ENCODE measurements at places on chromosomes 4 and X. TPM values are rescaled to one million over a fixed set of nuclear protein-coding genes. Genes with fewer than 3 reads are reported as not detected.

- no peak overlapping the region for H3K27ac ChIP-seq
- H3K4me1 ChIP-seq = no peaks in the 10 kb centered on the region
- no peak overlapping the region for H3K4me3 ChIP-seq
- no peaks in the 10 kb centered on the region for H3K27me3 ChIP-seq
These were observed 51.0 kb downstream of the BMP2K start for GRCh38 chr4:78827191-78827590.

DNA sequence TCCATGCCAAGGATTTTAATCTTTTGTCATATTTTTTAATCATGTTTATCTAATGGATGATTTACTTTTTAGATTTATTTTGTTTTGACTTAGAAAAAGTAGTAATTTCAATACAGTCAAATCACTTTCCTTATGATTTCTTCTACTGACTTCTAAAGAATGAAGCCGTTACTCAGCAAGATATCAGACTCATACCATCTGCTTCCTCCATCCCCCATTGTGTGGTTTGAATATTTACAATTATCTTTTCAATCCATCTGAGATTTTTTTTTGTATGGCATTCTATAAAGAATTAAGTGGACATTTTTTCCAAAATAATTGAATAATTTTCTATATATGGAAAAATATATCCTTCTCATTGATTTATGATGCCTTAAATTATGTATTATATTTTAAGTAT, 565.4 kb upstream of the ATOH1 start:
- no peaks in the 10 kb centered on the region for H3K36me3 ChIP-seq
- H3K27me3 ChIP-seq = no peaks in the 10 kb centered on the region
- peaks cover 3% of the 10 kb centered on the region for H3K4me1 ChIP-seq
- no peak for DNase-seq
- no peak overlapping the region for H3K4me3 ChIP-seq
- no peak overlapping the region for H3K27ac ChIP-seq

GRCh38 chrX:128020701-128021100, 31.5 kb downstream of the ACTRT1 start:
- no peak overlapping the region for H3K4me3 ChIP-seq
- no peaks in the 10 kb centered on the region for H3K4me1 ChIP-seq
- no peak for DNase-seq

DNA sequence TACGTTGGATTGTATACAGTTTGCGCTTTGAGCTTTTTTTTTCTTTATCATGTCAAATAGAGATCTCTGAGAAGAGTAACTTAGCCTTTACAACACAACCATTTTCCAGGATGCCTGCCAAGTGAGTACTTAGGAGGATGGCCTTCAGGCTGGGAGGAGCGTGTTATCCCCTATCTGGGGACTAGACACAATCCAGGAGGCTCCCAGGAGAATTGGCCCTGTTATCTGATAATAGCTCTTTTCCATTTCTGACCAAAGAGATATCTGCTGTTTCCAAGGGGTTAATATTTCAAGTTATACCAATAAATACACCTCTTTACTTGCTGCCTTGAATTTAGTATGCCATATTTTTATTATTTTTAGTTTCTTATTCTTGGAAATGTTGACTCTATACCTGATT, 169.5 kb upstream of the SMARCAD1 start:
- no peaks in the 10 kb centered on the region for H3K36me3 ChIP-seq
- H3K4me1 ChIP-seq = peaks cover 4% of the 10 kb centered on the region
- DNase-seq = no peak
- H3K4me3 ChIP-seq = no peak overlapping the region
- H3K27me3 ChIP-seq = no peaks in the 10 kb centered on the region

GRCh38 chrX:111881715-111882114, 5.7 kb downstream of the TRPC5OS start:
- no peaks in the 10 kb centered on the region for H3K4me1 ChIP-seq
- no peak overlapping the region for H3K4me3 ChIP-seq
- no peaks in the 10 kb centered on the region for H3K27me3 ChIP-seq
- no peak overlapping the region for H3K27ac ChIP-seq
- no peaks in the 10 kb centered on the region for H3K36me3 ChIP-seq

GRCh38 chr4:43133566-43133965, 241.1 kb downstream of the GRXCR1 start:
- no peak overlapping the region for H3K4me3 ChIP-seq
- DNase-seq = no peak
- peaks cover 4% of the 10 kb centered on the region for H3K27me3 ChIP-seq
- H3K36me3 ChIP-seq = no peaks in the 10 kb centered on the region

GRCh38 chrX:150889131-150889530, 9.3 kb downstream of the CD99L2 start:
- no peaks in the 10 kb centered on the region for H3K27me3 ChIP-seq
- no peak for DNase-seq
- no peak overlapping the region for H3K4me3 ChIP-seq
- H3K36me3 ChIP-seq = no peaks in the 10 kb centered on the region
- no peak overlapping the region for H3K27ac ChIP-seq

- no peak overlapping the region for H3K27ac ChIP-seq
- H3K4me1 ChIP-seq = no peaks in the 10 kb centered on the region
- DNase-seq = no peak
- no peaks in the 10 kb centered on the region for H3K27me3 ChIP-seq
- no peak overlapping the region for H3K4me3 ChIP-seq
These were observed 1513.0 kb downstream of the STIM2 start for GRCh38 chr4:28373601-28374000.

GRCh38 chr4:32128549-32128948, 1408.4 kb downstream of the PCDH7 start:
- H3K4me3 ChIP-seq = no peak overlapping the region
- H3K36me3 ChIP-seq = no peaks in the 10 kb centered on the region
- no peak for DNase-seq
- no peak overlapping the region for H3K27ac ChIP-seq

DNA sequence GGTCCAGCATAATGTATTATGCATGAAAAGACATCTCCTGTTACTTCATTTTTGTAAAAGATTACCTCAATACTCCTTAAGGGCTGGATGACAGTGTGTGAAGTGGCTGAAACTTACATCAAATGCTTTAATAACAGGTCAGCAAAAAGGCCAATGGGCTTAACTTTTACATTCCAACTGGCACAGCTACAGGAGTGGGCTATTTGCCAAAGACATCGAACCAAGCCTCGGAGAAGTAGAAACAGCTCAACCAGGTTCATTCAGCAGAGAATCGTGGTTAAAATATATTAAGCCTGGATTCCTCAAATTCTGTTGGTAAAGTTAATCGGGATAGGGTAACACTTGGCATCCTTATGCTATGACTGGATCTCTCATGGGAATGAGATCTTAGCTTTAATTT, 639.7 kb downstream of the TRIML1 start:
- no peaks in the 10 kb centered on the region for H3K27me3 ChIP-seq
- peaks cover 26% of the 10 kb centered on the region for H3K4me1 ChIP-seq
- no peaks in the 10 kb centered on the region for H3K36me3 ChIP-seq
- no peak for DNase-seq
- no peak overlapping the region for H3K27ac ChIP-seq
- no peak overlapping the region for H3K4me3 ChIP-seq

DNA sequence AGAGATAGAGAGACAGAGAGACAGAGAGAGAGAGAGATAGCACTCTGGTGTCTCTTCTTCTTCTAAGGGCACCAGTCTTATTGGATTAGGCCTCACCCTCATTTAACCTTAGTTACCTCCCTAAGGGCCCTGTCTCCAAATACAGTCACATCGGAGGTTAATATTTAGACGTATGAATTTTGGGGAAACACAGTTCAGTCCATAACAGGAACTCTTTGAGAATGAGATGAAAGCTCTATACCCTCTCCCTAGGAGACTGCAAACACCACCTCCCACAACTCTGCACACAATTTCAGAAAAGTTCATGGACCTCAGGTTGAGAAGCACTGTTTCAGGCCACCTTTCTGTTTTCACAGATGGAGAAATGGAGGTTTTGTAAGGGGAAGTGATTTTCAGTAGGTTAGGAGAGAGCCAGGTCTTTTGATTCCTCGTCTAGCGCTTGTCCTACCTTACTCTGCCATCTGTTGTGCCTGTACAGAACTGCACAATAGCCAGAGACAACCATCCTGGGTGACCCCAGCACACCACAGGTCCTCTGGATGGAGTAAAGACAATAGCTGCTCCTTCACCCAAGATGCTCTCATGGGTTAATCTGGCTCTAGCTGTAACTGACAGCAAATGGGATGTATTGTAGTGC, 16.9 kb upstream of the LOC101059915 start:
- no peak for DNase-seq
- no peak overlapping the region for H3K4me3 ChIP-seq
- no peaks in the 10 kb centered on the region for H3K27me3 ChIP-seq
- no peak overlapping the region for H3K27ac ChIP-seq
- H3K36me3 ChIP-seq = peaks cover 3% of the 10 kb centered on the region

DNA sequence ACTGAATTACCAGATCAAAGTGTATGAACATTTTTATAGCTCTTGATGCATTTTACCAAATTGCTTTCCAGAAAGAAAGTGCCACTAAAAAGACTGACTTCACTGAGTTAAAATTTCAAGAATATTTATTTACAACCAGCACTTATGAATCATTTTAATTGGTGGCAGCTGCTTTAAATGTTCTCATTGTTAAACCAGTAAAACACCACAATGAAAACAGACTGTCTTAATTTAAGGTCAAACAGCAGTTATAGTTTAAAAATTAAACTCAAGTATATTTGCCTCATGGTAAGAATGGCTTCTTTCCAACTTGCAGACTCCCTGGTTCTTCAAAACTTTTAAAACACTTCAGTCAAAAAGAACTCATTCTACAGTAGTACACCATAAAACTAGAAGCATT, 36.9 kb downstream of the AMMECR1 start:
- H3K4me1 ChIP-seq = peaks cover 15% of the 10 kb centered on the region
- 0 out of 2 replicates have a peak, but pooled peaks cover under 1% of the 10 kb centered on the region for H3K36me3 ChIP-seq
- no peak overlapping the region for H3K4me3 ChIP-seq
- no peaks in the 10 kb centered on the region for H3K27me3 ChIP-seq

DNA sequence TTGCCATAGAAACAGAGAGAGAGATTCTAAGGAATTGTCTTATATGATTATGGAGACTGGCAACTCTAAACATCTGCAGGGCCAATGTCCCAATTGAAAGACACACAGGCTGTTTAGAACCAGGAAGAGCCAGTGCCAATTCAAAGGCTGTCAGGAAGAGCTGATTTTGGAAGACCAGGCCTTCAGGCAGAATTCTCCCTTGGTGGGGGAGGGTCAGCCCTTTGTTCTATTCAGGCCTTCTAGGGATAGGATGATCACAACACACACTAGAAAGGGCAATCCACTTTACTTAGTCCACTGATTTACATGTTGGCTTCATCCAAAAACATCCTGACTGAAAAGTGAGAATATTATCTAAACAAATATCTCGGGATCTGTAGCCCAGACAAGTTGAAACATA, 15.2 kb downstream of the C4orf46 start:
- H3K27ac ChIP-seq = no peak overlapping the region
- H3K27me3 ChIP-seq = peaks cover 10% of the 10 kb centered on the region
- no peak overlapping the region for H3K4me3 ChIP-seq
- peaks cover 4% of the 10 kb centered on the region for H3K36me3 ChIP-seq
- peaks cover 36% of the 10 kb centered on the region for H3K4me1 ChIP-seq

DNA sequence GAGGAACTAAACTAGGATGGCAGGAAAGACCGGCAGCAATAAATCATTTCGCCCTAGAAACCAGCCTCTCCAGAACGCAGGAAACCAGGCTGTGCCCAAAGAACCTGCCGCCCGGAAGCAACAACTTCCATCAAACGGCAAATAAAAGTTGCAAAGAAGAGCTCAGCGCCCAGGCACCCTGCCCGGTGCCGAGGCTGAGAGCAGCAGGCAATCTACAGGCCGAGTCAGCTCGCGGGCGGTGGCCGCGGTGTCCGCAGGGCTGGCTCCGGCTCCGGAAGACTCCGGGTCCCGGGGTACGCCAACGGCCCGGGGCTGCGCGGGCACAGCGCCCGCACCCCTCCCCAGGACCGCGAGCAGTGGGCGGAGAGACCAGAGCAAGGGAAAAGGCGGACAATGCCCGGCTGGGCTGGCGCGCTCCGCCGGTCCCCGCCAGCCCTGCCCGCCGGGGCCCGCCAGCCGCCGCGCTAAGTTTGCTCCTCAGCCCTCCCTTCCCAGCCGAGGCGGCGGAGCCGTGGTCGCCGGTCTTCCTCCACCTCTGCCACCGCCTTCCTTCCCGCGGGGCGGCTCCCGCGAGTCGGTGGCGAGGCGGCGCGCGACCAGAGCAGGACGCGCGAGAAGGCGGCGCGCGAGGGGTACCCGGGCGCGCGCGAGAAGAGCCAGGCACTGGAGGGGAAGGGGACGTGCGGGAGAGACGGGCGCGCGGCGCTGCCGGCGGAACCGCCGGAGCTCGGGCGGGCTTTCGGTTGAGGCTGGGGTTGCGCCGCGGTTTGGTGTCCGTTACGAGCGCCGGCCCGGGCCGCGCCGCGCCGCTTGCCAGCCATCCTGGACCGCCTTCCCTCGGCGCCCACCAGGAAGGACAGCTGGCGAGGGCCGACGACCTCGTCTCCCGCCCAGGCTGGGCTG, 733 bp downstream of the FRYL start:
- H3K36me3 ChIP-seq = no peaks in the 10 kb centered on the region
- H3K27me3 ChIP-seq = no peaks in the 10 kb centered on the region
- peak overlapping the region; percentile 94 for H3K4me3 ChIP-seq
- peaks cover 49% of the 10 kb centered on the region for H3K4me1 ChIP-seq

DNA sequence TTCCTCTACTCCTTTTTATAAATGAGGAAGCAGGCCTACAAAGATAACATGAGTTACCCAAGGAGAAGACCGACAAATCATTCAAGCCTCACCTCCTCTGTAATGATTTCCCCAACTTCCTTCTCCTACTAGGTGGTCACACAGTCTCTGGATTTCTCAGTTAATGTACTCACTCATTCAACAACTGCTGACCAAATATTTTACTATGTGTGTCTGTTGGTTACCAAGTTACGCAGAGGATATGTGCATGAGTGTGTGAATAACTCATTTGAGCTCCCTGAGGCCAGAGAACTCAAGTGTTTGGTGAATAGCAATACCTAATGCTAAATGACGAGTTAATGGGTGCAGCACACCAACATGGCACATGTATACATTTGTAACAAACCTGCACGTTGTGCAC, 10.4 kb downstream of the CASK start:
- no peak overlapping the region for H3K4me3 ChIP-seq

DNA sequence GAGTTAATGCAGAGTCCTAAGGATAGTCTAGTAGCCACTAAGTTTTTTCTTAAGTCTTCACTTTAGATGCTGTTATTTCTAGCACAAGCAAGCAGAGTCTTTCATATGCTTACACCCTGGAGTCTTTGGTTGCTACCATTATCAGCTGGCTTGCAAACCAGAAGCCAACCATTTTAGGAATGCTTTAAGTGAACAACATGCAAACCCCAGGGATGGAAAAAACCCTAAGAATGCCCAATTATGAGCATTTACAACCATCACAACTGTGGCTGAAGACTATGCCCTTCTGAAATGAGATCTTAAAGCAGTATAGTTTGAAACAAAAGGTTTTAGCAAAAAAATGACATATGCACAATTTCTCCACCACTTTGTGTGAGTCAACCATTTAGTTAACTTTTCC, 6.6 kb downstream of the MID1IP1 start:
- peaks cover 32% of the 10 kb centered on the region for H3K4me1 ChIP-seq
- no peak overlapping the region for H3K4me3 ChIP-seq
- no peaks in the 10 kb centered on the region for H3K27me3 ChIP-seq
- peaks cover 23% of the 10 kb centered on the region for H3K36me3 ChIP-seq

The FATE1 gene
- total RNA-seq = not detected

The AKAP14 gene
- 1.6 TPM for total RNA-seq

The SPIN4 gene
- total RNA-seq = 12.4 TPM

The SOWAHD gene
- total RNA-seq = 3.6 TPM

The PRKG2 gene
- total RNA-seq = 3.6 TPM

The C4orf51 gene
- 15.4 TPM for total RNA-seq

The ANTXR2 gene
- 9.9 TPM for total RNA-seq

The LPAR4 gene
- 7.8 TPM for total RNA-seq
